ENCODE measurements at places on chromosomes 3 and 15.

DNA sequence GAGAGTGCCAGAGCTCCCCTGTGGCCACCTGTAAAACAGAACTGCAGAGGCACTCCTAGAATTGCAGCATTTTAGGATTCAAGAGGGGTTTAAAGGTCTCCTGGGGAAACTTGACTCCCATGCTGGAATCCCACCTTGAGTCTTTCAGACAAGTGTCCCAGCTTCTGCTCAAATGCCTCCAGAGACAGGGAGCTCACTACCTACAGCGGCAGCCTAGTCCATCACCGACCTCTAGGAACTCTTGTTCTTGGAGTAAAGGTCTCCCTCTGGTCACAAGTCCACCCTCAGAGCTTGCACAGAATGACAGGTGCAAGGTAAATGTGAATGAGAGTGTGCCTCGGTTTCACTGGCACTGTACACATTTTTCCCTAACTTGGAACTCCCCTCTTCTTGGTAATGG lies 72.0 kb downstream of the NUP210 start:
- no peak for DNase-seq

GRCh38 chr3:58998476-58999117 lies 51.2 kb downstream of the CFAP20DC start:
- no peak for DNase-seq

DNA sequence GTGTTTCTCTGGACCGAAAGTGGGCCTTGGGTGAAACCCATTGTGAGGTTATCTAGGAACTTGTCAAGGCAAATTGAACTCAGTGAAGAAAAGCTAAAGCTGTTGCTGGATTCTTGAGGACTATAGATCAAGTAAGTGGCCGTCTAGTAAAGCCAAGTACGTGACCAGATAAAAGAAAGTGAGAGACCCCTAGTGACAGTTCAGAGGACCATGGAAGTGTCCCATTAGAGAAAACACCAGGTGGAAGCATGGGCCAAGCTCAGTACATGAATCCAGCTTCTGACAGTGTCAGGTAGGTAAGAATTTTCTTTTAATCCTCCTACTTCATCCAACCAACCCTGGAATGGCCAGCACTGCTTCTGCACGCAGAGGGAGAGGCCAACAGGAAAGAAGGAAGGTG lies 349.3 kb upstream of the RGMA start:
- no peak for DNase-seq

- no peak for DNase-seq
Observed at GRCh38 chr3:141367038-141367730, 1.1 kb upstream of the ZBTB38 start.

Measured in effector CD4-positive, alpha-beta T cell (primary cell).